Right cardiac atrium (tissue), 5 donors: ENCODE measurements at places on chromosomes 6 and 20. TPM values are rescaled to one million over a fixed set of nuclear protein-coding genes. Genes with fewer than 3 reads are reported as not detected.

C2 gene
- polyA plus RNA-seq = 3.0 TPM

FAM217A gene
- not detected for polyA plus RNA-seq

ATP6V1G2 gene
- 2.8 TPM for polyA plus RNA-seq

PIGU gene
- 18.9 TPM for polyA plus RNA-seq

RAD21L1 gene
- polyA plus RNA-seq = not detected

ADGRF5 gene
- 23.9 TPM for polyA plus RNA-seq

DPPA5 gene
- polyA plus RNA-seq = not detected

SLC44A4 gene
- 0.05 TPM for polyA plus RNA-seq

FAM184A gene
- 2.9 TPM for polyA plus RNA-seq

PRSS35 gene
- 9.3 TPM for polyA plus RNA-seq

BMP2 gene
- 1.9 TPM for polyA plus RNA-seq

MYLIP gene
- polyA plus RNA-seq = 13.0 TPM

HEY2 gene
- 3.1 TPM for polyA plus RNA-seq

PGC gene
- polyA plus RNA-seq = 1.00 TPM

TUBB2B gene
- 4.7 TPM for polyA plus RNA-seq

CST5 gene
- not detected for polyA plus RNA-seq

TAAR1 gene
- polyA plus RNA-seq = not detected

AIF1 gene
- polyA plus RNA-seq = 14.7 TPM

SGK2 gene
- polyA plus RNA-seq = 3.6 TPM

VSTM2L gene
- 122 TPM for polyA plus RNA-seq

ADGRF1 gene
- not detected for polyA plus RNA-seq

LRRC73 gene
- 1.1 TPM for polyA plus RNA-seq

ZBTB46 gene
- polyA plus RNA-seq = 6.7 TPM

FUT9 gene
- polyA plus RNA-seq = not detected
